ENCODE measurements at places on chromosomes 12 and 14.

DNA sequence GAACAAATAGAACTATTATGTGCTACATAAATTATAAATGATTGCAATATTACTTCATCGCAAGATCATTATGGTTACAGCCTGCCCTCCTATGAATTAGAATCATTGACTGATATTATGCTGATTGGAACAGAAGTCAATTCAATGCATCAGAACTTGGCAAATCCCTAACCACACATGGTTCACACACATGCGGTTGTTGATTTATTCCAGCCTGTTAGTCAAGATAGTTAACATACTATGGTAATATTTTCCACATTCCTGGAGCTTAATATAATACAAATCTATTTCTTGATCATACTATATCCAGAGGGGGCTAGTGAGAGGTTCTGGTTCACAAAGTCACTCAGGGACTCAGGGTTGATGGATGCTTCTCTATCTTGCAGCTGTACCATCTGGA is 9.7 kb upstream of the CACNA1C start:
- DNase-seq: no peak

DNA sequence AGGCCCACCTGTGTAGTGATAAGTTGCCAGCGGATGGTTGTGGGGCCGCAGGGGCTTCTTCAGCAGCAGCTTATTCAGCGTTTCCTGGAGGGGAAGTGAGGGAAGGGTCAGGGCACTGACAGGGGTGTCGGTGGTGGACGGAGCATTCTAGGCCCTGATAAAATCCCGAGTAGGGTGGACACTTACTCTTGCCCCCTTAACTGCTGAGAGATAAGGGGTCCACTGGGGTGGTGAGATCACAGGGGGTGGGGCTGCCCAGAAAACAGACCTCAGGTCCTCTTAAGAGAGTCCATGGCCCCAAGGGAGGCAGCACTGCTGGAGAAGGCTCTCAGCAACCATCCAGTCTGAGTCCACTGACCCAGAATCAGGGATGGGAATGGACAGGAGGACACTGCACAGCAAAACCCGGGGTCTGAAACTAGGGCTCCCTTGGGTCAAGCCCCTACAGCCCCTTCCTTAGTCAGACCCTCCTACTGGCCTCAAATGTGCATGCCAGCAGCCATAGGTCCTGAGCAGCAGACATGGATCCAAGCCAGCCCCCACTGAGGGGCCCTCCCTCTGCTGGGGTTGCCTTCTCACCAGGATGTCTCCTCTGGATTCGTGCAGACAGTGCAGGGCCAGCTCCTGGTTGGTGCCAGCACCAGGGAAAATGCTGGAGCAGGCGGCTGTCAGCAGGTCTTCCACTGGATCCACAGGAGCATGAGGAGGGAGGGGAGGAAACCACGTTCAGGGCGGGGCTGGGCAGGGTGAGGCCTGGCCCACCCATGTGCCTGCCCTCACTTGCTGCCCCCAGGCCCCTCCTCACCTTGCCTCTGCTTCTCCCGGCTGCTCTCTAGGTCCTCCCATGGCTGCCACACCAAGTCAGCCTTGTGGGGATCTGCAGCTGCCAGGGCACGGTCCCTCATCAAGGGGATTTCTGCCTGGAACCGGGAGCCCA is 12.1 kb upstream of the PNMA1 start:
- no peak for DNase-seq

DNA sequence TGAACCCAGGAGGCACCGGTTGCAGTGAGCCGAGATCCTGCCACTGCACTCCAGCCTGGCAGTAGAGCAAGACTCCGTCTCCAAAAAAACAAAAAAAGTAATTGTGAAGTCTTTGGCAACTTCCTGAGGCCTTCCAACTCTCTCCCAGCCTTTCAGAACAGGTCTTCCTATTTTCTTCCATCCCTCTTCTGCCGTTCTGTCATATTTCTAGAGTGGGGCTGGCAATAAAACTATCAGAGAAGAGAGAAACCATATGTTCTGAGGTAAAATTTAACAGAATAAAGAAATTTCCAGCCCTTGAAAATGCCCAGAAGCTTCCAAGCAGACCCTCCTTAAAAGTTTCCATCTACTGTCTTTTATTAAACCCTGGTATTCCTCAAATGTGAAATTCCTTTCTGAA is 100.4 kb downstream of the HMGA2 start:
- no peak for DNase-seq

DNA sequence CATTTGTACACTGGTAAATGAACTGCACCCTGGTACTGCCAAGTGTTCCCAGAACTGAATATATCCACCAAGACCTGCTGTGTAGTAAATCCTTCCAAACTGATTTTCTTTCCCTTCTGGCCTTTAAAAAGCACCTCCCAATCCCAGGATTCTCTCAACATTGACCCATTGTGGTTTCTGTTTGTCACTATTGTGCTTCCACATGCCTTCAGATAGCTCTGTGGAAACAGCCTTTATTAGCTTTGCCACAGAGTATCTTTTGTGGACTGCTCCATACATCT is 949 bp upstream of the KIF21A start:
- DNase-seq: no peak

- no peak for DNase-seq
Measured at GRCh38 chr12:26318661-26319068, 123.3 kb downstream of the SSPN start.

GRCh38 chr14:100771121-100771800 is 44.6 kb downstream of the DLK1 start:
- no peak for DNase-seq

GRCh38 chr14:21048638-21049037 is 6.5 kb downstream of the RNASE7 start:
- no peak for DNase-seq

- DNase-seq: no peak
Measured at GRCh38 chr12:80912901-80913770, 24.6 kb downstream of the LIN7A start.

- no peak for DNase-seq
Measured at GRCh38 chr14:56884617-56885016, 74.3 kb upstream of the OTX2 start.

All from GM12891 (cell line).